NCI-H774 (cell line): ENCODE measurements at places on chromosomes 5 and 9.
A peak's percentile ranks its signal among the peaks of the same experiment; 100 is the strongest.

GRCh38 chr5:127909066-127909465, 174.5 kb upstream of the SLC12A2 start:
- no peak for DNase-seq

DNA sequence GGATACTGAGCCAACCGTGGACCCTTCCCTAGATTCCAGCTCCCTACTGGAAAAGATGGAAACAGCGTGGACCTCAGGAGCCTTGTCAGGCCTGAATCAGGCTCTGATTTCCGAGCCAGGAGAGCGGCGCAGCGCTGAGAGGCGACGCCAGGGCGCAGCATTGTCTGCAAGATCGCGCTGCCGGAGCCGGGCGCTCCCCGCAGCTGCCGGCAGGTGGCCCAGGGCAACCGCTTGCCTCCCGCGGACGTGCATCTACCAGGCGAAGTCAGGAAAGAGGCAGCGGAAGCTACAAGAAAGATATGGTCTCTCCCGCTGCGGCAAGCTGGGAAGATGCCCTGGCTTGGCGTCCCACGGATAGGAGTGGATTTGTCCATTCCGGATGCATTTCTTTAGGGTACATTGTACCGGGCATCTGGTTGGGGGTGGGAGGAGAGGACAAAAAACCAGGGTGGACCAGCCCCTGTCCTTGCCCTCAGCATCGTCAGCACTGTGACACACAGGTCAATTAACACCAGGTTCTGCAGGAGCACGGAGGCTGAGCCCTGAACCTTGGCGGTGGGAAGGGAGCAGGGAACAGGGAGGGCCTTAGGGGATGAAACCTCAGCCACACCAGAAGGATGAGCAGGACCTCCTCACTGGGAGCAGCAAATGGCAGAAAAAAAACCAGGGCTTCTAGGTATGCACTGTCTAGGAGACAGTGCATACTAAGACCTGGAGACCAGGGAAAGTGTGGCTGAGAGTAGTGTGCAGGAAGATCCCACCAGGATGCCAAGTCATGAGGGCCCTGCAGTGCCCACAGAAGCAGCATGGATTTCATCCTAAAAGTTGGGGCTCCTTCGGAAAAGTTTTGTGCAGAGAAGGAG, 55.9 kb downstream of the SFXN1 start:
- peak; percentile 86 for DNase-seq

DNA sequence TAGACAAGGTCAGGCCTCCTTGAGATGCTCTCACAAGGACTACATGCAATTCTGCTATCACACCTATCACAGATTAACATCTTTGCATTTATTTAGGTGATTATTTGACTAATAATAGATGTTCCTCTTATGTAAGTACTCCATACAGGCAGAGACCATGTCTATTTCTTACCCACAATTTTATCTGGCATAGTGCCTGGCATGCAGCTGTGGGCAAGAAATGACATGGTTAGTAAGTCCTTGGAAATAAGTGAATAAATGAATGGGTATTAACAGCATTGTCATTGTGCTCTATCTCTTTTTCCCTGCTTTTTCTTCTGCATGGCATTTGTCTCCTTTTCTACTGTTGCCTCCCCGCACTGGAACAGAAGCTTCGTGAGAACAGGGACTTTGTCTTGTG, 49.4 kb downstream of the SLC22A5 start:
- no peak for DNase-seq

DNA sequence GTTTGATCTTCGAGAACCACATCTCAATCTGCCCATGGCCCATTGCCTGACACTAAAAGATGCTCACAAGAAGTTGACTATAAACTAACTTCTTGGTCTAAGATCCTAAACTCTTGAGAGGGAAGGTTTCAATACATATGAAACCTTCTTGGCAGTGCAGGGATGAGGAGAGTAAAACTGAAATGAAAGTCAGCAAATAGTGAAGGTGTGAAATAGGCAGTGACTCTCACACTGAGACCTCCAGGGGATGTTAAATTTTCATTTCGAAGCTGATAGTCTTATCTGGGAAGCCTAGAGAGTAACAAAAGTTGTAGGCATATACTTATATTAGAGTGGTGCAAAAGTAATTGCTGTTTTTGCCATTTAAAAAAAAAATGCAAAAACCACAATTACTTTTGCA, 974 bp upstream of the CYSTM1 start:
- no peak for DNase-seq

DNA sequence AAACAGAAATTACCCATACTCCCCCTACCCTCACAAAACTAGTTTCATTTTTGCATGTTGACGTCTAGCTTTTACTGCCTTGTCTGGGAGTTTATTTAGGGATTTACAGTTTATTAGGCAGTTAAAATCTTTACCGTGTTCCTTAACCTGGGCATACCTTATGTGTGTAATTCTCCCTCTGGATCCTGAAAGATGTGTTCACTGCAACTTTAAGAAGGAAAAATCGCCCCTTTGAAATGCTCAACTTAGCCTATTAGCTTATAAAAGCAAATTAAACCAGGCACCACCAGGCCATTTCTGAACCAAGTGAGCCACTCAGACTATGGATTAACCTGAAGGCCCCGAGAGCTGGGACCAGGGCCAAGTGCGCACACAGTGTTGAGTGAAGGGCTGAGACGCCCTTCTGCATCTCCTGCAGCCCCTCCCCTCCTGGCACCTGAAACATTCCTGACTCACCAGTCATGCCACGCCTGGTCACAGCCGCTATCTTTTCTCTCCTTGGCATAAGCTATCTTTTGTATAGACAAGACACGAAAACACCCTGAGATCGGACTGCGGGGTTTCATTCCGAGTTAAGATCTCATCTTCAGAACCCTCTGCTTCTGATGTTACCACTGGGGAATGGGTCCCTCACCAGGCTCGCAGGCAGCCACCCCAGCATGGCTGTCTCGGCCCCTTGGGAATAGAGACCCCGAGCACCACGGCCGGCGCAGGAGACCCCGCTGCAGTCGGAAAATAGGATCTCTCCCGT, 111.9 kb downstream of the ROR2 start:
- DNase-seq = peak; percentile 65

DNA sequence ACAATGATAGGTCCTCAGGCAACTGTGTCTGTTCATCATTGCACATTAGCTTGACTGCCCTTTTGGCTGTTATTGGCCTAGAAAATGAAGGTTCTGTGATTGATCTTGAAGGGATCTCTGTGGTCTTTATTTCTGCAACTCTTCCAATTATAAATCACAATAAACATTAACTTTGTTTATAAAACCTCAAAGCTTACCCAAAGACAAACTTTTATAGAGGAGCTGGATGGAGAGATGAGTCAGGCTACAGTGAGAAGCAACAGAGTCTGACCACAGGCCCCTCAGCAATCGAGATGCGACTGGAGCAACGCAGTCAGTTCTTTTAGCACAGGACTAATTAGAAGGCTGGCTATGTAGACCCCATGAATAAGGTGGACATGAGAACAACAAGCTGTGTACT, 5.3 kb downstream of the MACROH2A1 start:
- no peak for DNase-seq

DNA sequence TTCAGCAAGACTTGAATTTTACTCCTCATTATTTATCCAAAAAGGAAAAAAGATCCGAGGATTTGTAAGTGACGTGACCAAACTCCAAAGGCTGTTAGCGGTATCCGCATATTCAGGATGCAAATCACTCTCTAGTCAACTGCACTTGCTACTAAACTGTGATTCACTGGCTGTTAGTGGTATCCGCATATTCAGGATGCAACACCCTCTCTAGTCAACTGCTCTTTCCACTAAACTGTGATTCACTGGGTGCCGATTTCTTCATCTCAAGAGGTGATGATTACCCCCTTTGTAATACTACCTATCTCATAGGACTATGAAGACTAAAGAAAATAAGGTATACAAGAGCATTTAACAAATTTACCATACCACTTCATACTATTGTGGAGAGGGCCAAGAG, 5.7 kb downstream of the MAPKAP1 start:
- no peak for DNase-seq

- no peak for DNase-seq
Observed at GRCh38 chr5:135212361-135213026, 178.5 kb upstream of the PITX1 start.
